ENCODE measurements at places on chromosomes 3 and 15.

GRCh38 chr15:81768773-81769172 is 277.0 kb downstream of the MEX3B start:
- DNase-seq: no peak

DNA sequence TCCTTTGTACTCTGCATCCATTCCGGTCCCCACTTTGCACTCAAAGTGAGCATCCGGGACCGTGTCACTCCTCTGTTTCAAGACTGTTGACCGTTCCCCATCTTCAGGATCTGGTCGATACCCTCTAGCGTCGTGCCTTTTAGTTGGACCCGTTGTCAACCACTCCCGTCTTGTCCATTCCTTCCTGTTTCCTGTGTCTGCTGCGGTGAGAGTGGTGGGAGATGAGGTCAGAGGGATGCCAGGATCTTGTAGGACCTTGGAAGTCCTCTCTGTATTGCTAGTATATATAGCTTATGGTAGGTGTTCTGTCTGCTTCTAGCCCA is 624 bp downstream of the BRK1 start:
- no peak for DNase-seq

DNA sequence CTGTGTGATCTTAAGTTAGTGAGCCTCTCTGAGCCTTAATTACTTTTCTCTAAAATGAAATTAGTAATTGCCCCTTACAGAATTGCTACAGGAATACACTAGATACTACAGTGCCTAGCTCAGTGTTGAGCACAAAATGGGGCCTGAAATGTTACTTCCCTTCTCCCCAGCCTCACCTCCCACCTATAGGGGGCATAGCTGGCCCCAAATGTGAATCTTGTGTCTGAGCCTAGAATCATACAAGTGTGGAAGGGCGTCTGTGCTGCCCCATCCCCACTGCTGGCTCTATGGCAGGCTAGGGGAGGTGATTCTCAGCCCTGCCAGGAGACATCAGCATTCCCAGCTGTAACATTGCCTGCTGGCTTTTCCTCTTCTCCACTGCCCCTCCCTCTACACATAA is 42.7 kb downstream of the IFT122 start:
- no peak for DNase-seq

GRCh38 chr15:56428821-56429458 is 36.0 kb downstream of the MNS1 start:
- no peak for DNase-seq

DNA sequence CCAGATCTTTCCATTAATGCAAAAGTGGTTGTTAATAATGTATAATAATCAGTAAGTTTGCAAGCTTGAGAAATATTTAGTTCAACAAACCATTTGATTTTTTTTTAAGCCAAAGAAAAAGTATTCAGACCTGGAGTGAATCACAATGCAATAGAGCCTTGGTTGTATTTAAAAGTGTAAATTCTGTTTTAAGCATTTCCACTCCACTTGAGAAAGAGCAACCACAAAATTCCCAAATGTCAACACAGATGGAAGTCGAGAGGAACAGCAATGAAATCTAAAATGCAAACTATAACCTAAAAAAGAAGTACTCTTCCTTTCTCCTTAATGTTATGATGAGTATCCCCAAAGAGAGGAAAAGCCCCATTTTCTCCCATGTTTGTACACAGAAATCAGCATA is 20.2 kb downstream of the GBE1 start:
- DNase-seq: no peak

- no peak for DNase-seq
Measured at GRCh38 chr15:86229936-86230335, 150.3 kb downstream of the AGBL1 start.
